Mesendoderm (in vitro differentiated cells): ENCODE measurements at places on chromosomes 2 and 18.

- no peak overlapping the region for H3K4me3 ChIP-seq
- no peaks in the 10 kb centered on the region for H3K36me3 ChIP-seq
- H3K27me3 ChIP-seq = no peaks in the 10 kb centered on the region
- H3K27ac ChIP-seq = no peak overlapping the region
- no peak for DNase-seq
Measured at GRCh38 chr2:217177720-217178119, 317.9 kb upstream of the TNP1 start.

- H3K4me1 ChIP-seq = no peaks in the 10 kb centered on the region
- H3K36me3 ChIP-seq = no peaks in the 10 kb centered on the region
- H3K27me3 ChIP-seq = no peaks in the 10 kb centered on the region
Measured at GRCh38 chr2:161030260-161031063, 129.8 kb upstream of the TANK start.

DNA sequence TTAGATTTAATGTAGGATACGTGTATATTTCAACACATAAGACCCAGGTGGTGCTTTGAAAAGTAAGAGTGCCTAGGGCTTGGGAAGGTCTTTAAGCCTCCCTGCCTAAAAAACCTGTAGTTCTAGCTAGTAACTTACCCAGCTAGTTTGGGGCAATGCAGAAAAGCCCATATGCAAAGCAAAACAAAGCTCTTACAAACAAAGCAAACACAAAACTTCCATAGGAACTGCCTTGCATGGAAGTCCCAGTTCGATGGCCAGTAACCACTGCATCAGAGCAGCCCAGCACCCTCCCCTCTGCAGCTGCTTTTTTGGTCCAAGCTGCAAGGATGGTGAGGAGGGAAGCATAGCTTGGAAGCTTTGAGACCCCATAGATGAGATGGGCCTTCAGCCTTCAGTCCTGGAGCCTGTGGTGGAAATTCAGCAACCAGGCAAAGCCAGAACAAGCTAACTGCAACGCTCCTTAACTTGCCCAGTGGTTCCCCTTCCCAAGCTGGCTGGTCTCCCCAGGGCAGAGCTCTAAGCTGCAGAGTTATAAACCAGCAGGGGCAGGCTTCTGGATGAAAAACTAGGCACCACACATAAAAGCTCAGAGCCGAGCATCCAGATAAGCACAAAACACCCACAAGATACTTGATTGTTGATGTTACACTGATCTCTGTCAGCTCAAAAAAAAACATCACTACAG is 16.2 kb downstream of the C2orf76 start:
- no peaks in the 10 kb centered on the region for H3K36me3 ChIP-seq
- no peaks in the 10 kb centered on the region for H3K27me3 ChIP-seq
- no peak overlapping the region for H3K27ac ChIP-seq

- no peak overlapping the region for H3K4me3 ChIP-seq
- H3K27me3 ChIP-seq = no peaks in the 10 kb centered on the region
- no peak for DNase-seq
- H3K4me1 ChIP-seq = peaks cover 10% of the 10 kb centered on the region
- no peak overlapping the region for H3K27ac ChIP-seq
- no peaks in the 10 kb centered on the region for H3K36me3 ChIP-seq
Measured at GRCh38 chr18:62792016-62792415, 76.7 kb downstream of the PHLPP1 start.

DNA sequence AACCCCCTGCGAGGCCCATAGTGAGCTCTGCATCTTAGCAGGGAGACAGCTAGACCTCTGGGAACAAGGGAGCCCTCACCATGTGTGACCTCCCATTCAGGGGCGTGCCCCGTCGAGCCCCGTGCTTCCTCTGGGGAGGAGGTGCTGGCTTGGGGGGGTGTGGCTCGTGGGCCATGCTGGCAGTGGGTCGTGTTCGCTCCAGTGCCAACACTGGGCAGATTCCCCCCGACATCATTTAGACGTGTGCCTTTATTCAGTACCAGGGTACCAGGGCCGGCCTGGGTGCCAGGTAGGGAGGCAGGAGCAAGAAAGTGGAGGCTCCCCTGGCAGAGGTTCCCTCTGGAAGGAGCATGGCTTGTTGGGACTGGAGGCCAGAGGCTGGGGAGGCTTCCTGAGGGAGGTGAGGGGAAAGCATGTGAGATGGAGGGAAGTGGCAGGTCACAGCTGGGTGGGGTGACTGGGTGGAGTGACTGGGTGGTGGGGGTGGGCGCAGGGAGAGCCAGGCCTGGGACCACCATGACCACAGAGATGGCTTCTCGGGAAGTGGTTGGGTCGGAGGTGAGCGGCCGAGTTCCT is 15.2 kb downstream of the GPC1 start:
- peaks cover 12% of the 10 kb centered on the region for H3K27me3 ChIP-seq
- no peak overlapping the region for H3K4me3 ChIP-seq
- H3K27ac ChIP-seq = no peak overlapping the region
- H3K36me3 ChIP-seq = no peaks in the 10 kb centered on the region

DNA sequence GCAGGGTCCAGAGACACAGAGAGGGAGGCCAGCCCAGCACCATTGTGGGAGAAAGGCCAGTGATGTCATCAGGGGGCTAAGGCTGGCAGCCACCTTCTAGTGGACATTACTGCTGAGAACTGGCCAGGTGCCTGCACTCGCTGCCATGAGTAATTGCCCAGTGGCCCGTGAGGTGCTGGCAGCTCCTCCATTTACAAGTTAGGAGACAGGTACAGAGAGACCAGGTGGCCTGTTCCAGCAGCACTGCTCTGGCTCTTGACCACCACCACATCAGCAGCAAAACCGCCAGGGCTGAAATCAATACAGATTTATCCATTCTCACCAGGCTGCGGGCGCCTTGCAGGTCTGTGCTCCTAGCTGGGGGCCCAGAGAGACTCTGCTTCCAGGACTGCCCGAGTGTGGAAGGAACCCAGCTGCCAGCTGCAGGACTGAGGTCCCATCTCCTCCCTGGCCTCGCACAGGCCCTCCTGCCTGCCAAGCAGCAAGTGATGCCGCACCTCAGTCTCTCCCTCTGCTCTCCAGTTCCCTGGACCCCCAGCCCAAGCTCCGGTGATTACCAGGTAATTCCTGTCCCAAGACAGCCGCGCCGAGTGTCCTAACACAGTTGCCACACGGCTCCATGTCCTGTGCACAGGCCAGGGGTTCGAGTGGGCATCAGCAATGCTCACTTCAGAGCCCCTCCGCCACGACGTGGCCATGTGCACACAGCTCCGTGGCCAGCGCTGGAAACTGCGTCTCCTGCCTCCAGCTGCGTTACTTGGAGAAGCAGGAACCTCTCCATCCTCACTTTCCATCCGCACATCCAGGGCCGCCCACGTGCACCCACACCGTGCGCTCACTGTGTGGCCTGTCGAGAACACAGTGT is 101.0 kb upstream of the CTDP1 start:
- H3K4me3 ChIP-seq = no peak overlapping the region
- H3K4me1 ChIP-seq = no peaks in the 10 kb centered on the region
- no peak overlapping the region for H3K27ac ChIP-seq
- no peaks in the 10 kb centered on the region for H3K27me3 ChIP-seq
